KG1 (cell line): ENCODE measurements at places on chromosomes 11 and 22.

DNA sequence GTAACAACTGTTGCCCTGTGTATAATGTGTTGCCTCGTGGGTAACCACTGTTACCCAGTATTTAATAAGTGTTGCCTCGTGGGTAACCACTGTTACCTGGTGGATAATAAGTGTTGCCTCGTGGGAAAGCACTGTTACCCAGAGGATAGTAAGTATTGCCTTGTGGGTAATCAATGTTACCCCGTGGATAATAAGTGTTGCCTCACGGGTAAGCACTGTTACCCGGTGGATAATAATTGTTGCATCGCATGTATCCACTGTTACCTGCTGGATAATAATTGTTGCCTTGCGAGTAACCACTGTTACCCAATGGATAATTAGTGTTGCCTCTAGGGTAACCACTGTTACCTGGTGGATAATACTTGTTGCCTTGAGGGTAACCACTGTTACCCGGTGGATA, 17.1 kb upstream of the NXPE4 start:
- no peak for DNase-seq

GRCh38 chr11:2580571-2581001, 119.2 kb downstream of the KCNQ1OT1 start:
- DNase-seq = no peak

- DNase-seq = no peak
Observed at GRCh38 chr11:117179048-117179999, 781 bp downstream of the SIDT2 start.

DNA sequence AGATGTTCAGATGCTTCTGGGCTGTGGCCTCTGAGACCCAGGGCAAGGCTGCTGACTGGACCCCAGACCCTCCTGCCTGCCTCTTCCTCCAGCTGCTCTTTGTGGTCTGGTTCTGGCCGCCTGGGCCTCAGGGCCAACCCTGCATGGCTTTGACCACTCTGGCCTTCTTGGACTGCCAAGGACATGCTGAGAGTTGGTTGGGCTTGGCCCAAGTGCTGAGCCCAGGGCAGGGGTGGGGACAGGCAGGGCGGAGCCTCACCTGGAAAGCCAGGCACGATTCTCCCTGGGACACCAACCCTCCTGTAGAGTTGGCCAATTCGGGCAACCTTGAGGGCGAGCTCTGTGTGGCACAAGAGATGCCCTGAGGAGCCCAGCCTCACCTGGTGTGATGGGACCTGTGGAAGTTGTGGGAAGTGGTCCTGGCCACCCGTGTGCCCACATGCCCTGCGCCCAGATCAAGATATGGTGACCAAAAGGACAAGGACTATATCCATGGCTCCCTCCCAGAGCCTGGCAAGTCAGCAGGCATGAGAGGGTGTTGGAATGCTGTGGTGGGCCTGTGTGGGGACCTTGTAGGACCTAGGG, 11.6 kb downstream of the TANGO2 start:
- DNase-seq = no peak

DNA sequence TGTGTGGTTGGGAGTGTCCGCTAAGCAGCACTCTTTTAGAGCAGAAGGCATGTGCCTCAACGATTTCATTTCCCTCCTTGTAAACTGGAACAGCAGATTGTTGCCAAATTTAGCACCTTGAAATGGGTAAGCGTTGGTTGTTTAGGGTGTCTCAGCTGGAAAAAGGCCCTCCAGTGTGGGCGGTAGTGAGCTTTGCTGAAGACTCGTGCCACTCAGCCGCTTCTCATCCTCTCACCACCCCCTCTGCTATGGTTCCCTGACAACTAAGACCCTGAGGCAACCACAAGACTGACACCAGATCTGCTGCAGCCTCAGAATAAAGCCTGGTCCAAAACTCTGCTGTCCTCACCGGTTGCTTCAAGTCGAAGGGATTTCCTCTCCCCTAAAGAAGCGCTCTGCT, 9.9 kb upstream of the FERMT3 start:
- DNase-seq = no peak

GRCh38 chr11:122697636-122698167, 42.2 kb downstream of the UBASH3B start:
- peak; percentile 95 for DNase-seq

DNA sequence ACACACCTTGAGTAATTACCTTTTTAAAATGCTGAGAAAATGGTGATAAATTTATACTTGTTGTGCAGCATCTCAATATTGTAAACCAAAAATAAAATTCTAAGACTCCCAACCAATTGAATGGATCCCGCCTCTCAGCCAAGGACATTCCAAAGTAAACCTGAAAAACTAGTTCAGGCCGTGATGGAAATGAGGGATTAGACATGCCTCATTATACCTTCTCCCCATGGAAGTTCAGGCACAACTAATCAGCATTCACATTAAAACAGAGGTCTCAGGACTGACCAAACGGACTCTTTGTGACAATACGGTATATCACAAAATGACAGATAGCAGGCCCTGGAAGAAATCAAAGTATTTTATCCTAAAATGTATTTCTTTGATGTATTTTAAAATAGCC, 907.4 kb upstream of the RAG2 start:
- DNase-seq = no peak

GRCh38 chr22:27654546-27655445, 146.8 kb downstream of the MN1 start:
- no peak for DNase-seq

DNA sequence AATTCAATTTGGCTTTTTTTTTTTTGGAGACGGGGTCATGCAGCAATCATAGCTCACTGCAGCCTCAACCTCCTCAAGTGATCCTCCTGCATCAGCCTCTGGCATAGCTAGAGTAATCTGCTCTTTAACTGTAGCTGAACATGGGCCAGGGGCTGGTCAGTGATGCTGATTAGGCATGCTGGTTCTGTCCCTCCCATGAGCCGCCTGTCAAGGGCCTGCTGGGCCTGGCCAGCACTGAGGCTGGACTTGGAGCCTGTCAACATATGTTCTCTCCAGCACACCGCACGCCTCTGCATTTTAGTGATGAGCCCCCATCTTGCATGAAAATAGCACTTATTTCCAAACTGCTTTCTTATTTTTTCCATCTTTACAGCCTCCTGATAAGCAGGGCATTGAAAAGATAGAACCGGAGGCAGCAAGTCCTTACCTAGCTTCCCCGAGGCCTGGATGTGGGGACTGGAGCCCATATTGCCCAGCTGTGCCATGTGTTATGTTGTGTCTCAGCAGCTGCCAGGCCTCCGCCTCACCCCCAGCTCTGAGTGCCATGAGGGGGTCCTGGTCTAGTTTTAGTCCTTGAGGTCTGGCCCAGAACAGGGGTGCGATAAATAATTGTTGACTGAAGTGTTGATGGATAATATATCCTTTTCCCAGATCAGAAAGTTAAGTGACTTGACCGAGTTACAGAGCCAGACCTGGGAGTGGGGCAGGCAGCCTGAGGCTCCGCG, 80.0 kb downstream of the CTTN start:
- no peak for DNase-seq

DNA sequence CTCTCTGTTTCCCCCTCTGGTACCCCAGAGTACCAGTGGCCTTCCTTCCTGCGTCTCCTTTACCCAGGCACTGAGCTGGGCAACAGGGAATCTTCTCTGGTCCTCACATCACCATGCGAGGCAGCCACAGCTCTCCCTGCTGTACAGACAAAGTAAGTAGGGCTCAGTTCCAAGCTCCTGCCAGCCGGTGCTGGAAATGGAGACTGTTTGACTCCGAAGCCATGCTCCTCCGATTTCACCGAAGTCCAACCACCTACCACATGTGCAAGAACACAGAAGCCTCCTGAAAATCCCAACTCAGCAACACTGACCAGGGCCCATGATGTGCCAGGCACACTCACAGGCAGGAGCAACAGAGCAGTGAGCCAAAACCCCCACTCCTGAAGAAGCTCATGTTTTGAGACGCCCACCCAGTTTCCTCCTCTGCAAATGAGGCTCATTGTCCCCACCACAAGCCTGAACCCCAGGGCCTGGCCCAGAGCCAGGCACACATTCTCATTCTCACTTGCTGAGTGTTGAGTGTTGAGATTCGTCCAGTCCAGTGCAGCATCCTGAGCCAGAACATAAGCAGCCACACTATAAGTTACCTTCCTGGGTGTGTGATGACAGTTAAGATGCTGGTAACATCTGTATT, 156.0 kb downstream of the MPPED1 start:
- no peak for DNase-seq

DNA sequence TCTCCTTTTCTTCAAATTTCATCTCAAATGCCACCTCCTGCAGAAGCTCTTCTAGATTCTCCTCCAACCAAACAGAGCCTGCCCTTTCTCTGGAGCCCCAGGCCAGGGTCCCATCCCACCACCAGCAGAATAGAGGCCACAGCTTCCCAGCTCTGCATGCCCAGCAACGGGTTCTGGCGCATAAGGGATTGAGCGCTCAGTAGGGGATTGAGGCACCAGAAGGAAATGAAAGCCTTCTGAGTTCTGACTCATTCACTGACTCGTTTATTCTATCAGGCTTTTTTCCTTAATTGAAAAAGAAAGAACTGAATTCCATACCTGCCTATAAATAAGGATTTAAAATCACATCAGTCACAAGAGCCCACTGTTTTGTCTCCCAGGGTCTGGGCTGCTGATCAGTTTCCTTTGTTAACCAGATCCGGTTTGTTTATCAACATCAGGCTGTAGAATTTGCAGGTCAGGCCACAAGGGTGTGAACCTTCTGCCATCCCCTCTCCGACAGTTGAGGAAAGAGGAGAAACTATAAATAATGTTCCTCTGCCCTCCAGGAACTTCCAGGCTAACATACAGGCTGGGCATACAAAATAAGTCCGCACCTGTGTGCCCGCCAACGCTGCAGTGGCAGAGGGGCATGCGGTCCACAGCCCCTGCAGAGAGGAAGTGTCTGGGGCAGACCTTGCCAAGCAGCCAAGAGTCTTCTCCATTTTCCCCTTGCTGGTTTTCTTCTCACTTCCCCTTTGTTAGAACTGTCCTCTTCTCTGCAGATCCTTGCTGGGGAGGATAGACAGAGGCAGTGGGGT, 63.5 kb upstream of the PRDM11 start:
- DNase-seq = peak; percentile 39

- no peak for DNase-seq
Observed at GRCh38 chr11:16809886-16810668, 71.6 kb downstream of the C11orf58 start.

- DNase-seq = no peak
Observed at GRCh38 chr22:36562261-36562835, 33.4 kb upstream of the EIF3D start.

GRCh38 chr22:39839917-39840510, 53.5 kb downstream of the ENTHD1 start:
- peak; percentile 56 for DNase-seq

DNA sequence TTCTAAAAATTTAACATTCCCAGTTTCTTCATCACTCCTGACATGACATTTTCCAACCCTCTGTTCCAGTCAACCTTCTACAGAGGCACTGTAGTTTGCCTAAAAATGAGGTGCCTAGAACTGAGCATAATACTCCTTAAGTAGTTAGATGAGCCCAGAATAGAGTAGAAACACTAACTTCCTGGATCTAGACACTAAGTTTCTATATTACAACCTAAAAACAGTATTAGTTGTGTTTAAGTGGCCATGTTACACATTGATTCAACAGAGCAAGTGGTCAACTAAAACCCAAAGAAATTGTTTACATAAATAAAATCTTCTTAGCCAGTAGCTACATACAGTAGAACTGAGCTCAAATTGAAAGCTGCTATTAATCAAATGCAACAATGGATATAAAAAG, 1.3 kb downstream of the HPS5 start:
- DNase-seq = no peak

GRCh38 chr11:78898266-78898775, 323.7 kb upstream of the NARS2 start:
- no peak for DNase-seq

DNA sequence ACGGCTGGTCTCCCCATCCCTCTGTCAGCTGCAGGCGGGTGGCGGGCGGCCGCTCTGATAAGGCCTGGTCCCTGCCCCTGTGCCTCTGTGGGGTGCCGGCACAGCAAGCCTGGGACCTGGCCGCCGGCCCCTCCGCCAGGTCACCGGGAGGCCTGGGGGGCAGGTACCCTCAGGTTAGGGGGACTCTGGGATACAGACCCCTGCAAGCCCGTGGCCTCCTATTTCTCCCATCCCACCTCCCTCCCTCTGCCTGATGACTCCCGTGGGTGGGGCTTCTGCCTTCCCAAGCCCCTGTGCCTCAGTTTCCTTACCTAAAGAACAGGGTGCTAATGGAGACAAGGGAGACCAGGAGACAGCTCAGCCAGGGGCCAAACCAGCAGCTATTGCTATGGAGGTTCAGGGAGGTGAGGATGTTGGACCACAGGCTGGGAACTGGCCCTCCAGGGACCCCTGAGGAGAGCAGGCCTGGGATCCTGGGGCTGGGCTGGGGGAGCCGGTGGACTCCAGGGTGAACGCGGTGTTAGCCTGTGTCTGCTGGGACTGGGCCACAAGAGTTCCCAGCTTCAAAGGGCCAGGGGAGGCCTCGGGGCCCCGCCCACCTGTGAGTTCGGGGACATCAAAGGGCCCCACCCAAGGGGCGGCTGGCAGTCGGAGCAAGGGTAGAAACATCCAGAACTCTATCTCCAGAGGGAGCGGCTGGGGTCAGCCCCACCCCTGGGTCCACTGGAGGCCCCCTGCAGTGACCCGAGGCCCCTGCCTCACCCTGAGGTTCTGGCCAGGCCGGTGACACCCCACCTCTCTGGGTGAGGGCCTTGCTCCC, 32.0 kb upstream of the TH start:
- DNase-seq = no peak

GRCh38 chr22:37242395-37242918, 1.6 kb downstream of the RAC2 start:
- DNase-seq = peak; percentile 81

DNA sequence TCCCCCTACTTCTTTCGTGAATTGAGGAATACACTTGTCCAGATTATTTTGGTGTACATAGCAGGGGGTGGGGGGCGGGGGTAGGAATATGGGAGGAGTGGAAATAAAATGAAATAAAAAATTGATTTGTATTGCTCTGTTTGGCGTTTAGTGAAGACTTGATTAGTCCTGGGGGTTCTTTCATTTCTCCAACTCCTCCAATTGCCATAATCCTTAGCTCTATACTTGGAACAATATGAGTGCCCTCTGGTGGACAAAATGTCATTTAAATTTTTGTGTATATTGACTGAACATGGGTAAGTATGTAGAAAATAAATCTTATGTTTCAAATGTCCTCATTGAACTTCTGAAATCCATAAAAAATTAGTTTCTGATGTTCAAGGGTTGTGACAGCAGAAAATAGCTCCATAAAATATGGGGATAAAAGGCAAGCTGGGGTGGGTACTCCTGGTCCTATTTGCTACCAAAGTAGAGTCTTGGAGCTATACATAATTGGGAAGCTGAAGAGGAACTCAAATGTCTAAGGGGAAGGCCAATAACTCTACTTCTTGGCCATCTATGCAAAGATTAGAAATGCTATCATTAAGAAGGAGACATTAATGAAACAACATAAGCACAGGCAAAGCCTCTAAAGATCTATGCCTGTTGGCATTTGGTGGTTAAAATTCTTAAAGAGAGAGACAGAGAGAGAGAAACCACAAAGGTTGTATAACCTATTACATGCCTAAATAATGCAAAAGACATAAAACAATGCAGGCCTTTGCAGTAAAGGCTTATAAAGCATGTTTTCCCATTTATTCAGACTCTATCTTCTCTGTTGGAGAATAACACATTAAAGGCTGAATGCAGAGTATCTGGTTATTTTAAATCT, 421.6 kb downstream of the METTL15 start:
- DNase-seq = peak; percentile 7

GRCh38 chr11:27004103-27004502, 10.2 kb downstream of the FIBIN start:
- DNase-seq = no peak
